Memory B cell (primary cell): ENCODE measurements at places on chromosomes 3 and 15.

DNA sequence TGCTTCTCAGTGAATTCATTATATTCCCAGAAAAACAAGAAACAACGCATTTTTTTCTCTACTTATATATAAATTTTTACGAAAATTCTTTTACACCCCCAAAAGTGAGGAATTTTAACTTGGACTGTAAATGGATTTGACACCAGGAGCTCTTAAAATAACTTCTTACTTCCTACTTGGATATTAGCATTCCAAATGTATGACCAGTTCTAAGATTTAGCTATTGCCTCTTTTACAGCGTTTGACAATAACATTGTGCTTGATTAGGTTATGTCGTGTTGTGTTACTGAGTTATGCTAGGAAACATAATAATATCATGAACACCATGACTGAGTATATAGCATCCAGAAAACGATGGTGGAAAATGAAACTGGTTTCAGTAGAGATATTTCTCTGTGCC, 177.0 kb downstream of the CNTN6 start:
- DNase-seq = no peak

DNA sequence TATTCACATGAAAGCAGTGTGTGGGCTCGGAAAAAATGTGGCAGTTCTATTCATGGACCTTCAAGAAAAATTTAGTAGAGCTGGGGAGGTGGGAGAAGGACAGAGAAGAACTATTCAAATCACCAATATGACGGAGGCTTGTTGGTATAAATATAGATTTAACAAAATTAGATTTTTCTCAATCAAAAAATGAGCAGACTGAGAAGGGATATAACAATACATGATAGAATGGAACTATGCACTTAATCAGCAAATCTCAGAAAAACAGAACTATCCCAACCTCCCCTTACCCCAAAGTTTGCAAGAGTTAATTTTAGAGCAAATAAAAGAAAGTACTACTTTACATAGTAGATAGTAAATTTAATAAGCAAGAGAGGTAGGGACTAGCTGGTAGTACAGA, 194.6 kb upstream of the BCL6 start:
- no peak for DNase-seq

DNA sequence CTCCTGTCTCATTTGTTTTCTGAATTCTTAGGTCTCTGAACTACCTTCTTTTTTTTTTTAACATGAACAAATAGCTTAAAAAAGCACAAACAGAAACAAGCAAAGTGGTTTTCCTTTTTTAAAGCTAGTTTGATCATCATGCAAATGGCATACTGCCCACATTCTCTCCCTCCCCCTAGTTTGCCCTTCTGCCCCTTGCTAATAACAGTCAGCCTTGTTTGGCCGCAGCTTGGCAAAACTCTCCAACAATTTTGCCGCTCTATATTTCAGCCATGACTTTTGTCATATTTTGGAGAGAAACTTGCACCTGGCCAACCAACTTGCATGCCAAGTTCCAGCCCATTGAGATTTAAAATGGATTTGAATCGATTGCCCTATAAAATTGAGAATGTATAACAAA, 666.0 kb upstream of the NR2F2 start:
- no peak for DNase-seq

- DNase-seq = no peak
Measured at GRCh38 chr15:74315626-74316025, 51.8 kb downstream of the CYP11A1 start.
